ENCODE measurements at places on chromosomes 6 and 20.

- no peak for DNase-seq
Observed at GRCh38 chr6:105220186-105220585, 40.4 kb upstream of the POPDC3 start.

GRCh38 chr6:82275686-82276085 lies 28.1 kb upstream of the IBTK start:
- DNase-seq: no peak

DNA sequence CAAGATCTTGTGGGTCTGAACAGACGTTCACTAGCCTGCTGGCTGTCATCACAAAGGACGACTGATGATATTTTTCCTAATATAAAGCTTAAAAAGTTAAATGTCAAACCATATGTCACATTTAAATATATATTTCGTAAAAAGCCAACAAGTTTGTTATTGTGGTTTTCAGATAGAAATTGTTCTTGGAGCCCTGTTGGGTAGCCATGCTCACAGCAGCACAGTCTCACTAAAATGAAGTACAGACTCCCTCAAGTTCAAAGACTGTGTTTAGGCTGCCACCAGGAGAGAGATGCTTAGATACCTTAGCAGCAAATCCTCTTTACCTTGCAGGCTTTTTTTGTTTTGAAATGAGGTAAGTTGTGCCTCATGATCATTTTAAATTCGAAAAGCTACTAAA lies 17.8 kb downstream of the EEF1E1 start:
- no peak for DNase-seq

DNA sequence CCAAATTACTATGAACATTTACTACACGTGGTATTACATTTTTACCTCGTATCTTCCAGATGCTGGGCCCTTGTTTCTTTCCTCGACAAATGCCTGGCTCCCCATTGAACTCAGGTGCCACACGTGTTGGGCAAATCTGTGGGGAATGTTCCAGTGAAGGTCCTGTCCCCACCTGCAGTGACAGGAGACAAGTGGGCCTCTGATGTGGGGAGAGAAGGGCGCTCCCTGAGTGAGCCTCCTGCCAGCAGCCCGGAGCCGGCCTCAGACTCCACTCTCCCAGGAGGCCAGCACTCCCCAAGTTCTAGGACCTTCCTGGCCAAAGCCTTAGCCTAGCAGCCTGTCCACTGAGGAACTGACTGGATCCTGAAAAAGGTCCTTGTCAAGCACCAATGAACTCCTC lies 21.7 kb upstream of the SCML4 start:
- no peak for DNase-seq

GRCh38 chr20:8390037-8390433 lies 258.0 kb downstream of the PLCB1 start:
- no peak for DNase-seq

DNA sequence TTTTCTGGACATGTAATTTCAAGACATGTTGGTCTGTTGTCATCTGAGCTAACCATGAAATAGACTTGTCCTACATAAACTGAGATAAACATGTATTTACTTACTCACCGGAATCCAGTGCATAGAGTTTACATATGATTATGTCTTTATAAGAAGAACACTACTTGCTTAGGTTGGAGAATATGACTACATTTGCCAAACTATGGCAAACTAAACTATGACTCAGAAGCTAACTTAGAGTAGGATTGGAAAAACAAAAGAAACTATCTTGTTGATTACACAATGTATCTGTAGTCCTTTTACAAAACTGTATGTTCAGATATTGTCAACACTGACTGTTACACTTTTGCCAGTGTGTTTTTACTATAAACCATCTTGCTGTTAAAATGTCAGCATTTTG lies 113.3 kb downstream of the CRYBG1 start:
- DNase-seq: no peak

- no peak for DNase-seq
Observed at GRCh38 chr20:51122931-51123658, 100.2 kb upstream of the KCNG1 start.

GRCh38 chr20:5410470-5410869 lies 93.7 kb upstream of the PROKR2 start:
- DNase-seq: no peak

DNA sequence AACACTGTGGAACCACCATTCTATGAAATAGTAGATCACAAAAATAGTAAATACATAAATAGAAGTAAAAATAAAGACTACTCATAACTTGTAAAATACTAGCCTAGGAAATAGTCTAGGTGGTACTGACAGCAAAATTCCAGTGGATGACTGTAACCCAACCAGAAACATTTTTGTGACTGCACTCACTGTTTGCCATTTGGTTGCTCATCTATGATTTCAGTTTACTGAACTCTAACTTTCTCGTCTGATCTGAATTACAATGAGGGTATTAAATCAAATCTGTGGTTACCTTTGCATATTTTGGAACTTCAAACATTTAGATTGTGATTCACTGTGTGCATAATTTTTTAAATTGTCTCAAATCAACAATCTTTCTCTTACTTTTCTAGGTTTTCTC lies 151.1 kb downstream of the KHDC1L start:
- DNase-seq: peak; percentile 52

- DNase-seq: no peak
Observed at GRCh38 chr6:101585501-101585900, 192.0 kb downstream of the GRIK2 start.

DNA sequence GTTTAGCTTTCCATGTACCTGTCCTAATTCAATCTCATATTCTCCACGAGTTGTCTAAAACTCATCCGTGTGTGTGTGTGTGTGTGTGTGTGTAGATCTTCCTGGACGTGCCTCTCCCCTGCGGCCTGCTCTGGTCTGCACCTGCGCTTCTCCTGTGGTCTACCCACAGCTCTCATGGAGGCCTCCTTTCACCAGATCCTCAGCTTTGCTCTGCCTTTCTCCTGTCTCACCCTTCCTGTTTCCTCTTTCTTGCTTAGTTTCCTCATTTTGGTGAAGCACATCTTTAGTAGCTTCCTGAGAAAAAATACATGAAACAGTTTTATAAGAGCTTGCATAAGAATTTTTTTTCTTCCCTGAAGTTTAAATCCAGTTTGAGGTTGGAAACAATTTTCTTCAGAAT lies 18.1 kb downstream of the SLX4IP start:
- DNase-seq: no peak

DNA sequence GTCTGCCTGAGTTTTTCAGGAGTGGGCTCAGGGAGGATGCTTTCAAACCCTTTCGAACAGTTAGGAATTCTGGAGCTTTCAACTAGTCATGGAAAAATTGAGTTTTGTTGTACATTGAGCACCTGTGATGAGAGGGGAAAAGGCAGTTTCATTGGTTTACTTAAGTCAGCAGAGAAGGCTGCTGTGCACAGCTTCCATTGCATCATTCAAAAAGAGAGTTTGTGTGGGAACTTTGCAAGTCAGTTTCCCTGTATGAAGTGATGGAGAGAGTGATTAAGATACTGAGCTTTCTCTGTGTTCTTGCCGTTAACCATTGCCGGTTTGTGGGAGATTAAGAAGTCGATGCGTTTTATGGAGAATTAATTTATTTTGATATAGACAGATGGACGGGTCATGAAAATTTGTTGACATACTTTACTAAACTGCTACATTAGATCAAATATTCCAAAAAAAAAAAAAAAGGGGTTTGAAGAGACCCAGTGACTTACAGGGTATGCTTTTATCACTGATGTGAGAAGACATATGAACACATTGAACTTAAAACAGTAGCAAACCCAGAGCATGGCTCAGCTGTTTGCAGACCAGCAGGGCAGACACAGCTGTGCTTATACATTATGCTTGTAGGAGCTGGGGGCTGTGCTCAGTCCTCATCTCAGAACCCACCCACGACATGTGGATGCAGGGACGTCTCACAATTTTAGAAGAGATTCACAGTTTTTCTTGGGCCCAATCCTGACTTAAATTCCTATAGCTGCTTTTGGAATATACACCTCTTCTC lies 234.1 kb downstream of the SOX4 start:
- no peak for DNase-seq

GRCh38 chr20:59084041-59084850 lies 41.7 kb upstream of the PRELID3B start:
- DNase-seq: no peak

DNA sequence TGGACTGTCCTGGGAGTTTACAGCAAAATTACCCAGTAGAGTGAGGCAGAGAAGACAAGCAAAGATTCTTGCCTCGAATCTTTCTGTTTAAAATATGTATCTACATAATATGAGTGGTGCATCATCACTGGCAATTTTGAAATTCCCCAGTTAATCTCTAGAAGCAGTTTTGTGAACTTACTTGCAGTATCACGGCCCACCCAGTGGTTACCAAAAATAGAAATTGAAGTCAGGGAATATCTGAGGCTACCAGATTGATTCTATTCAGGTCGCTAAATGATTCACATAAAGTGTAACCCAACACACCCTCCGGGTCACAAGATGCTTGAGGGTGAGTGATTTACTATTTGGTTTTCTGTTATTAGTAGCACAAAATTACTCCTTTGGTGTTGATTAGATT lies 111.9 kb downstream of the PPP1R14C start:
- no peak for DNase-seq

DNA sequence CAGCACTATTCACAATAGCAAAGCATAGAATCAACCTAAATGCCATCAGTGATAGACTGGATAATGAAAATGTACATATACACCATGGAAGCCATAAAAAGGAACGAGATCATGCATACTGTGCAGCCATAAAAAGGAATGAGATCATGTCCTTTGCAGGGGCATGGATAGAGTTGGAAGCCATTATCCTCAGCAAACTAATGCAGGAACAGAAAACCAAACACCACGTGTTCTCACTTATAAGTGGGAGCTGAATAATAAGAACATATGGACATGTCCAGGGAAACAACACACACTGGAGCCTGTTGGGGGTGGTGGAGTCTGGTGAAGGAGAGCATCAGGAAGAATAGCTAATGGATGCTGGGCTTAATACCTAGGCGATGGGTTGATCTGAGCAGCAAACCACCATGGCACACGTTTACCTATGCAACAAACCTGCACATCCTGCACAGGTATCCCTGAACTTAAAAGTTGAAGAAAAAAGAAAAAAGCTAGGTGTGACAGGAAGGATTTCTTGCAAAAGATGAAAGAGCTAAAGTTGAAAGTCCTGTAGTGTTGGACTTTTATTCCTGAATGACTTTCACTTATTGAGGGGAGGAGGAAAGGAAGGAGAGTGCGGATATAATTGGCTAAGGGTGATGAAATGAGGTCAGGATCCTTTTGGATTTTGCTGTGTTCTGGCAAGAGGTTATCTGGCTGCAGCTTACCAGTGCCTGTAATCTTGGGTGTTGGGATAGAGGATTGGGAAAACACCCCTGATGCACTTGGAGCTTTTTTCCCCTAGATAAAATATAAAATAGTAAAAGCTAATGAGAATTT lies 8.5 kb downstream of the TRMT11 start:
- no peak for DNase-seq

GRCh38 chr6:78875505-78875904 lies 8.2 kb downstream of the IRAK1BP1 start:
- no peak for DNase-seq

- no peak for DNase-seq
Observed at GRCh38 chr20:25510202-25510601, 75.1 kb downstream of the NINL start.

GRCh38 chr6:37802810-37803209 lies 16.7 kb upstream of the ZFAND3 start:
- no peak for DNase-seq

GRCh38 chr6:18122128-18123093 lies at the start of gene NHLRC1:
Gene NHLRC1, minus strand, starts transcription at chr6:18122677. Its CDS starts 71 bp downstream, at chr6:18122606.
- peak; percentile 32 for DNase-seq

DNA sequence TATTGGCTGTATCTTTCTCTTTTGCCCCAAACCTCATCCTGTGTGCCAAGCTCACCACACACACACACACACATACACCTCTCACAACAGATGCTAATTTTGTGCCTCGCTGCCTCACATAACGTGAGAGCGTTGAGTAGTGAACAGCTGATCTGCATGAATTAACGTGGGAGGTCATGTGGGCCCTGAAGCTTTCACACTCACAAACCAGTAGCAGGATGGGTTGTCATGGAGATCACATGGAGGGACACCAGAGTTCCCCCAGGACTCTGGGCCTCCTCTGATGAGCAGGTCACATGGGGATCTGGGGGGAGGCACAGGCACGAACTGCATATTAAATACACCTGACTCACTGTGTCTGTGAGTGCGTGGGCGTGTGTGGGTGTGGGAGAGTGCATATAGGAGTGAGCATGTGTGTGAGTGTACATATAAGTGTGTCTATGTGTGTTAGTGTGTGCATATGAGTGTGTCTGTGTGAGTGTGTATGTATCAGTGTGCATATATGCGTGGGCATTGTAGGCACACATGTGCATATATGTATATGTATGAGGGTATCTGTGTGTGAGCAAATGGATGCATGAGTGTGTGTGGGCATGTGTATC lies 62.7 kb upstream of the SULF2 start:
- no peak for DNase-seq

DNA sequence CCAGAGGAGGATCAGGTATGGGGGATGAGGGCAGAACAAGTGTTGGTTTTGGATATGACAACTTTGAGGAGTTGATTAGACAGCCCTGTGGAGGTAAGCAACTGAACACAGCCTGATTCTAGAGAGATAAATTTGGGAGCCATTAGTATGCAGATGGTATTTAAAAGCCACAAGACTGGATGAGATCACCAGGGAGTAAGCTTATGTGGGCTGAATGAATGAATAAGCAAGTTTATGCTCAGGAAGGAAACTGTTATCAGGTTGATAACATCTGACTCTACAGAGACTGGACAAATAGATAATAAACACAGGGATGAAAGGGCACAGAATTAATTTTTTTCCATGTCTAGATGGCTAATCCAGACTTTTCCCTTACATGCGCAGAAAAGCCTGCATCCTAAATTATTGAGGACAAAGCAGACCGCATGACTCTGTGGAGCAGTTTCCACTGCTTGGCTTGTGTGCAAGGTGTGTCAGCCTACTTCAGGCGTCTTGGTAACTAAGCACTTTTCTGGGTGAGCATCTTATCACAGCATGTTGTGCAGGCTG lies 150.6 kb downstream of the GJA10 start:
- peak; percentile 57 for DNase-seq

DNA sequence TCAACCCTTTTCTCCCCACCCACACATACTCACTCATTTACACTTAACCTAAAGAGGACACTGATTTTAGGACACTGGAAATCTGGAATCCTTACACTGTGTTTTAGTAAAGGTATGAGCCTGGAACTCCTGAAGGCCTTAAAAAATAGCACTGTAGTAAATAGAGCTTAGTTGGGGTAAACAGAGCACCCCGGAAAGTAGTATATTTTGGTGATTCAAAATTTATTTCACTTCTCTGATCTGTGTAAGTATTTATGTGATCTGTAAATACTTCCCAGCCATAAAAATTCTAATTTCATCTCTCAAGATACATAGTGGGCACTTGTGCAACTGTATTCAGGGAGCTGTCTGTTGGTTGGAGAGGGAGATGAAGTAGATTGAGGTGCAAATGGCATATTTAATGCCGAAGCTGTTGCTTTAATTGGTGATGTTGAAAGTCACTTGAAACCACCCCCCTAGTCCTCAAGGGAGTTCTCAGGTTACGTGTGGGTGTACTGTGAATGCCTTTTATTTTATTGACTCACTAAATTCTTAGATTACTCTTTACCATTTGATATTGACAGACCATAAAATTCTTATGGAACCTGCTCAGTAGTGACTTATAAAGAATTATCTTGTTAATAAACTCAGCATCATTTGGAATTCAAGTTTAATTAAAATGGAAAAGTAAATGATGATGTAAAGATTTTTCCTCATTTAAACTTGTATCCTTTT lies 154.9 kb downstream of the SOX4 start:
- DNase-seq: no peak

GRCh38 chr20:62423326-62423706 lies 4.0 kb downstream of the RBBP8NL start:
- DNase-seq: no peak

- no peak for DNase-seq
Observed at GRCh38 chr20:32674362-32674789, 635 bp upstream of the C20orf203 start.
